ENCODE measurements at places on chromosomes 13 and 19. TPM values are rescaled to one million over a fixed set of nuclear protein-coding genes. Genes with fewer than 3 reads are reported as not detected.

The KL gene
- 0.28 TPM for total RNA-seq

The ANKRD24 gene
- total RNA-seq = 0.26 TPM

- no peaks in the 10 kb centered on the region for H3K4me1 ChIP-seq
- no peaks in the 10 kb centered on the region for H3K36me3 ChIP-seq
- no peak overlapping the region for H3K27ac ChIP-seq
- no peaks in the 10 kb centered on the region for H3K27me3 ChIP-seq
- DNase-seq = no peak
Observed at GRCh38 chr13:75076476-75076875, 405.5 kb downstream of the TBC1D4 start.

DNA sequence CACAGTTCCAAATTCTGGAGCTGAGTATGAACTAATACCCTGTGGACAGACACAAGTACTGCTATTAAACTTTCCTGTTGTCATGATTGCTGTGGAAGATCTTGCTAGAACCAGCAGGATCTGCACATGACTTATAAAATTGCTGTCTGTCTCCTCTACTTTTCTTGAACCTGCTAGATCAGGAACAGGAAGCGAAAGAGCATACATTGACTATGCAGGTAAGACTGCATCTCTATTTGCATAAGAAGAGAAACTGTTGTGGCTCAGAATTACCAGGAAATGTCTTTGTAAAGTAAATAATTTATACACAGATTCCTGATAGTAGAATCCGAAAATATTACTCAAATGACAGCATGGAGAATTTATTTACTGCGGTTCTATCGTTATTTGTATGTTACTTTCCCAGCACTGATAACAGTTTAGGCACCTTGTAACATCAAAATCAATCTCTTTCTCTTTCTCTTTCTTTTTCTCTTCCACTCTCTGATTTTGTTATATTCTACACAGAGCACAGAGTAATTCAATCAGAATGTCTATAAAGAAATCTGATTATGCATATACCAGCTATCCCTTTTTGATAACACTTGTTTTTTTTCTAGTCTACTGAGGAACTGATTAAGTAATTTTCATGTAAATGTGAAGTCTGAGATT, 226.5 kb downstream of the MYO16 start:
- H3K36me3 ChIP-seq = no peaks in the 10 kb centered on the region
- H3K27ac ChIP-seq = no peak overlapping the region
- no peak for DNase-seq
- no peaks in the 10 kb centered on the region for H3K27me3 ChIP-seq
- no peaks in the 10 kb centered on the region for H3K4me1 ChIP-seq

Data from Panc1 (cell line).